T-helper 9 cell (primary cell): ENCODE measurements at places on chromosomes 13 and 19.

DNA sequence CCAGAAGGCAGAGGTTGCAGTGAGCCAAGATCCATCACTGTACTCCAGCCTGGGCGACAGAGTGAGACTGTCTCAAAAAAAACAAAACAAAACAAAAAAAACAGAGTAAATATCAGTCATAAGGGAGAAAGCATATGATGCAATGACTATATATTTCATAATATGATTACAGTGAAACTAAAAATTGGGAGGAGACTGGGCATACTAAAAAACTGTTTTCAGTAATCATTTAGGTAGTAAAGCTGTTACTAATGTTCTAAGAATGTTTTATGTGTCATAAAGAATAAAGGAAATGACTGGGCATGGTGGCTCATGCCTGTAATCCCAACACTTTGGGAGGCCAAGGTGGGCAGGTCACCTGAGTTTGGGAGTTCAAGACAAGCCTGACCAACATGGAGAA is 15.9 kb downstream of the ZNF573 start:
- DNase-seq, result no peak

- no peak for DNase-seq
Observed at GRCh38 chr13:101965096-101965495, 436.8 kb downstream of the FGF14 start.

- DNase-seq, result peak; percentile 11
Observed at GRCh38 chr19:15508035-15508710, at the start of gene CYP4F22. Gene CYP4F22, plus strand, starts transcription at chr19:15508525. Its CDS starts 16,812 bp downstream, at chr19:15525337.

DNA sequence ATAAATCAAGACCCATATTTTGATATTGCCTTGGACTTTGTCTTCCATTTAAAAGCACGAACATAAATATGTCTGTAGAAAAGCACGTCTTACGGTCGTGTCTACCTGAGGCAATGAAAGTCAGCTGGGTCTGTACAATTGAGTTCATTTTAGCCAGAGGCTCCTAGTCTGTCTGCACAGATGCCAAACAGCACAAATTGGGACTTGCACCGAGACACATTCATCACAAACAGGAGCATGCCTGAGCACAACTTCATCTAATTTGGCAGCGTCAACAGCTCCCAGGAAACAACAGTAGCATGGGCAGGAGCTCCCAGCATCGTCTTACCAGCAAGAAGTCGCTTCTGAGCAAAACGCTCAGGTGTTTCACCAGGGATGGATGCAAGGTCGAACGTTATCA is 687.0 kb downstream of the EFNB2 start:
- no peak for DNase-seq

DNA sequence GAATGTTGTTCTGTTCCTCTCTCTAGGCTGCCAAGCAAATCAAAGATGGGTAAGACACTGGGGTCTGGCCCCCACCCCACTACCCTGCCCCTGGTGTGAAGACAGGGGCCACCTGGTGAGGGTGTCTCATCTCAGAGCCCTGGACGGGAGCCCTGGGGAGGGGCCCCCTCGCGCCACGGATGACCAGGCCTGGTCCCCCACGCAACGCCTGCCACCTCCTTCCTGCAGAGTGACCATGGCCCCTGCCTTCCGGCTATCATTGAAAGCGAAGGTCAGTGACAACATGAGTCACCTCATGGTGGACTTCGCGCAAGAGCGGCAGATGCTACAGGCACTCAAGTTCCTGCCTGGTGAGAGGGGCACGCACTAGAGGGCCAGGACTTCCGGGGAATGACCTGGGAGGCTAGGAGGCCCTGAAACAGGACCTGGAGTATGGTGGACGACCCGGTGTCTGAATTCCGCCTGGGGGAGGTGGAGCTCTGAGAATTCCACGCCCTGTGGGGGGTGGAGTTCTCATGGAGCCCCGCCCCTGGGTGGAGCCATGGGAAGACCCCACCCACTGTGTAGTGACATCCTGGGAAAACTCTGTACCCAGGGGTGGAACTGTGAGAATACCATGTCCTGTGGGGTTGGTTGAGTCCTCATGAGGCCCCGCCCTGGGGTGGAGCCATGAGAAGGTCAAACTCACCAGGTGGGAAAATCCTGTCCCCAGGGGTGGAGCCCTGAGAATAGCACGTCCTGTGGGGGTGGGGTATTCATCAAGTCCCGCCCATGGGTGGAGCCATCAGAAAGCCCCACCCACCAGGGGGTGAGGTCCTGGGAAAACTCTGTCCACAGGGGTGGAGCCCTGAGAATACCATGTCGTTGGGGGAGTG is 6.1 kb downstream of the FSD1 start:
- no peak for DNase-seq

DNA sequence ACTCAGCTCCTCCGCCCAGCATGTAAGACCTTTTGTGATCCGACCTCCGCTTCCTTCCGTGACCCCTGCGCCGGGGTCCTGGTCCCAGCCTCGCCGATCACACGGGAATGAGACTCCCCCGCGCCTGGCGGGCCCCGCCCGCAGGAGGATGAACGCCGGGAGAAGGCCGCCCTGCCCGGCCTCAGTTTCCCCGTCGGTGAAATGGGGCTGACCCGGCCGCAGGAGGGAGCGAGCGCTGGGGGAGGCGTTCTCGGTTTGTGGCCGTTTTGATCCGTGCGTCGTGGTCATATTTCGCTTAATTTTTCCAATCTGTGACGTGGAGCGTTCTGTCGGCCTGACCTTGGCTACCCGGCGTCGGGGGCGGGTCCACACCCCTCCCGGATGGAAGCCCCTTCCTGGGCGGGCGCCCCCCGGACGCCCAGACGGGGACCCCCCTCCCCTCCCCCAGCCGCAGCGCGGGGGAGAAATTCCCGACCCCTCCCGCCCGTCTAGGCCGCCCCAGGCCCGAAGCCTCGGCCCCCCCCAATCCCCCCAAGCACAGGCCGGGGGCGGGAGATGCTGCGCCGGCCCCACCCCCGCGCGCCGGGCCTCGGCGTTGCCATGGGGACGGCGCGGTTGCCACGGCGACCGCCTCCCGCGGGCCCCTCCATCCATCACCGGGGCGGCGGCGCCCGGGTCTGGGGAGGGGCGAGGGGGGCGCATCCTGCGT is 11.1 kb downstream of the PALM start:
- no peak for DNase-seq

DNA sequence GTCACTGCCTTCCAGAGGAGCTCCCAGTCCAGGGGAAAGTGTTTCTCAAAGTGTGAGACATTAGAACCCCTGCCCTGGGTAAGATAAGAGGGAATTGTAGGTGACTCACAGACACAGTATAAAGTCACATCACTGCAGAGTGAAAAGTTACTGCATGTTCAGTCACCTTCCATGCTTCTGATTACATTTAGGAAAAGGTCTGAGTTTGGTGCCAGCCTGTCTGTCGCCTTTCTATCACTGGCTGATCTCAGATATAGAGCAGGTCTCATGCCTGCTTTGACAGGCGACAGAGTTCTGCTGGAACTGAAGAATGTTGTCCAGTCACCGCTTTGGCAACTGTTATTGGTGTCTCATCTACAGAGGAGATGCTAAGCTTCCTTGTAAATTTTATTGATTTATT is 1078.6 kb downstream of the UQCRFS1 start:
- DNase-seq, result no peak

- no peak for DNase-seq
Observed at GRCh38 chr13:46168341-46168740, 13.6 kb downstream of the LCP1 start.

- no peak for DNase-seq
Observed at GRCh38 chr13:45718992-45719391, 16.9 kb downstream of the CBY2 start.

DNA sequence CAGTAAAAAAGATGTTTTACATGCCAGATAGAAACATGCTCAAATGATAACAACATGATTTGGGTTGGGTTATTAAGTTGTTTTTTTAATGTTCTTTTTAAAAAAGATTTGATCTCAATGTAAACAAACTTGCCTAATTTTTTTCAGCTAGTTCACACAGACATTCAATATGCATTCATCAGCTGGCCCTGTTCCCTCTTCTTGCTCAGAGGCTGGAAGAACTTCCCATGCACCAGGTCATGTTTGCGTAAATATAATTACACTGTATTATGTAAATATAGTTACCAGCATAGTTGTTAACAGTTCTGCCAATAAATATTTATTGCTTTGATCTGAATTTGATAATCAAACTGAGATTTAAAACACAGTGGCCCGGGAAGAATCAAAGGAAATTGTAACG is 70.6 kb downstream of the ATP11A start:
- DNase-seq, result no peak

DNA sequence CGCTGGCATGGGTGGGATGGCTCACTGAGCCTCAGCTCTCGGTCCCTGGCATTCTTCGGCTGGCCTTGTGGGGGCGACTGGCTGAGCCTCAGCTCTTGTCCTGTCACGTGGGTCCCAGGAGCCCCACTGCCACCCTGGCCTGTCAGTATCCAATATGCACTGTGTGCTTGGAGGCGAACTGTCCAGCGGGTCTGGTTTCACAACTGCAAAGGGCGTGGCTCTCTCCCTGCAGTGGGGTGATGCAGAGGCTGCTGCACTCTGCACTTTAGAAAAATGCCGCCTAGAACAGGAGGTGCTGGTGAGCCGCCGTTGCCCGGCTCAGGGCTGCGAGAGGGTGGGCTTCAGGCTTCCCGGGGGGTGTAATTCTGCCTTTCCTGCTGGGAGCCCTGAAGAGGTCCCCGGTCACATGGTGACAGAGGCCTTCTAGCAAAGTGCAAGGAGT is 17.0 kb upstream of the TMEM255B start:
- no peak for DNase-seq

DNA sequence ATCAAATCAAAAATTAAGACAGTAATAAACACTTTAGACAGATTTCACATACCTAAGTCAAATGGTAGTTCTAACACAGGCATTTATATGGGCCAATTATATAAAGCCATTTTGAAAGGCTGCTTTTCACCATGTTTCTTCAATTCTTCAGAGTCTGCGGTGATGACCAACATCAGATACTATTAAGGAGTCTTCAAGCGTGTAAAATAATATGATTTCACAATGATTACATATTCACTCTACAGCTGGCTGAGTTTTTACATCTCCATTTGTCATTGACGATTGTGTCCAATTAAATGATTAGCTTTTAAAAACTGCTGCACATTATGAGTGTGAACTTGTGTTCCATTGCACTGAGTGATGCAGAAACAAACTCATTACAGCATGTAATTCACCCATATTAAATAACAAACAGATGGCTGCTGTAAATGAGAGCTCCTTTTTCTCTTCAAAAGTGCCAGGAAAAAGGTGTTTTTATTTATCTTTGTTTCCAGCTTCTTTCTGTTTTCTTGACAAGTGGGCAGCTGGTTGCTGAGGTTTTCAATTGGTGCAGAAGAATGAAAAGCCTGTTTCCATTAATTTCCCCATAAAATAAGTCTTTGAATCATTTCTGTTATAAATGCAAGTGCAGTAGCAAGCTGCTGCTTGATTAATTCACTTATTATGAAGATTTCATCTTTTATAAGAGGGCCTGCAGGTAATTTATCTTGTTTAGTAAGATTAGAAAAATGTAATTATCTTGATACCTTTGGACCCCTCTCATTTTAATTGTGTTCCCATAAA is 676.1 kb upstream of the KLHL1 start:
- no peak for DNase-seq

DNA sequence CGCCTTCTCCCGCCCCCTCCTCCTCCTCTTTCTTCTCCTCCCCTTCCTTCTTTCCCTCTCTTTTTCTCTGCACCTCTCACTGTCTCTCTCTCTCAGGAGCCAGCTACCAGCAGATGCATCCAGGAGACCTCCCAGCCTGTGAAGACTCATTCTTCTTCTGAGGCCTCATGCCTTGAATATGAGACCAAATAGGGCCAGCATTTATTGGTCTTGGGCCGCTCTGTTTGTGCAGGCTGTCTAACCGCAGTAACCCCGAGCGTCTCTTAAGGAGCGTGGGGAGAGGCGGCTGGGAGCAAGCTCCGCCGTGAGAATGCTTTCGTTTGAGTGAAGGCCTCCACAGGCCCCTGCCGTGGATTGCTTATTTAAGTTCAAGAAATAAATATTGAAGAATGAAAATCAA is 167.0 kb downstream of the NUFIP1 start:
- DNase-seq, result no peak

DNA sequence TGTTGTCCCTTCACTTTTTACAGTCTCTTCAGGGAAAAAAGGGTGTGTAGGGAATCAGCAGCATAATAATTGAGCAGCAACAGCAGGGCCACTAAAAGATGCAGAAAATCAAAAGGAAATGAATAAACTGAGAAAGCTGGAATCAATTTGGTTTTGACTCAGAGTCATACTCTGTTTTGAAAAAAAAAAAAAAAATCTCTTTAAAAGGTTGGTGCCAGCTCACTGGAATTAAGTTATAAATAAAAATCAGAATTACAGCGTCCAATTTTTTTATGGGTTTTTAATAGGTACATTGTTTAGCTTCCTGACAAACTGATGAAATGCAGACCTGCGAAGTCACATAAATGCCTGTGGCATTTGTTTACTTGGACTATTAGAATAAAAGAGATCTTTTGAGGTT is 231.9 kb downstream of the COG6 start:
- DNase-seq, result no peak

DNA sequence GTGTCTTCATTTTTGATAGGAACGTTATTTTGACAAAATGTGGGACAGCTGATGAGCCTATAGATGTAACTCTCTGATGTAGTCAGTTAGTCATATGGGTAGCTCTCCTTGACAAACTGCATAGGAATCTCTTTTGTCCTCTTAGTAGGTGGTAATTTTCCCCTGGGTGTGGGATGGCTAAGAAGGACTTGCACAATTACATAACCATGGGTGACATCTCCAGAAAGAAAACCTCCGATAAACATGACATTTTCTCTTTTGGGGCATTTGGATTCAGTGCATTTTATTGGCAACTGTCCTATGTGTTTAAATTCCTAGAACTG is 41.8 kb downstream of the IGFL3 start:
- no peak for DNase-seq

DNA sequence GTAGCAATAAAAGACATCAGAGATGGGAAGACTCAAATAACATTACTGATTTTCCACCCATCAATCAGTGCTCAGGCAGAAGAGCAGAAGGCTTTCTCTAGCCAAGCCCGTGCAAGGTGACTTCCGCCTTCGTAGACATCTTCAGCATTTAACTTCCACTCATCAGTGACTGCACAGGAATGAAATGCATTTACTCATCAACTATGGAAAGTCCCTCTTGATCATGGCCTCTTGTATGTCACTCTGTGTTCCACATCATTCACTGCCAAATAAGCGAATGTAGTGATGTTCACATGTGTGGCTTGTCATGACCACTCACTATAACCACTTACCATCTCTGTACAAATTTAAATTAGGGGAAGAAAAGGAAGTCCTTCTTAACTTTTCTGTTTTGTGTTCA is 49.4 kb downstream of the SACS start:
- DNase-seq, result no peak
